ENCODE measurements at places on chromosomes 16 and 17.

- DNase-seq = peak; percentile 15
These were observed 541 bp downstream of the GPT2 start for GRCh38 chr16:46884513-46885293.

GRCh38 chr17:6666077-6666521 is 14.5 kb downstream of the C17orf100 start:
- DNase-seq = peak; percentile 33

DNA sequence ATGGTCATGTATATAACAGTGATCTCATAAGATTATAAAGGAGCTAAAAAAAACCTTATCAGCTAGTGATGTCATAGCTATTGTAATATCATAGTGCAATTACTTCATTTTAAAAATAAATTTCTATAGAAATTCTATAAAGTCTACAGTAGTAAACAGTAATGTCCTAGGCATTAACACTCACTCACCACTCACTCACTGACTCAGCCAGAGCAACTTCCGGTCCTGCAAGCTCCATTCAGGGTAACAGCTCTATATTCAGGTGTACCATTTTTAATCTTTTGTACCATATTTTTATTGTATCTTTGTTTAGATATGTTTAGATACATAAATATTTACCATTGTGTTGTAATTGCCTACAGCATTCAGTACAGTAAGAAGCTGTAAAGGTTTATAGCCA is 524.4 kb upstream of the CDH5 start:
- DNase-seq = no peak

- DNase-seq = no peak
These were observed 254.1 kb upstream of the N4BP1 start for GRCh38 chr16:48864055-48864454.

GRCh38 chr17:33493566-33493965 is 200.5 kb upstream of the ASIC2 start:
- no peak for DNase-seq

- DNase-seq = no peak
These were observed 109.9 kb downstream of the METRNL start for GRCh38 chr17:83189044-83190003.

DNA sequence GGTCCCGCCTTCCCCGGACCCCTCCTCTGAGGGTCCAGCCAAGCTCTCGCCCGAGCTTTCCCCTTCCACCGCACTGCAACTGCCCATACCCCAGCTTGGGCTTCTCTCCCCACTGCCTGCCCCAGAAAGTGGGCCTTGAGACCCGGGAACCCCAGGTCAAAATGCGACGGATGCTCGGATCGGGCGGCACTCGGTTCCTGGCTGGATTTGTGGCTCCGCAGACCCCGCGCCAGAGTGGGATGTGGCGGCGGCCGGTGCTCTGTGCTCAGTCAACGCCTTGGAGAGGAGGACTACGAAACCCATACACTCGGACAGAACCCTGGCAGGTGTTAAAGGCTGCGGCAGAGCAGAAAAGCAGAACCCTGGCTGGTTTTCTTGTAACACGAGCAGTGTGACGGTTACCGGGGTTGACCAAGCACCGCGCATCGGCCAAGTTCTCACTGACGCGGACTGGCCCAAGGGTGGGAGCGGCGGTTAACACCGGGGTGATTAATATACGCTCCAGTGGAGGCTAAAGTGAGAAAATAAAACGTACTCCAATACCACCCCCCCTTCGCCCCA is 885 bp upstream of the SLFN13 start:
- peak; percentile 38 for DNase-seq

DNA sequence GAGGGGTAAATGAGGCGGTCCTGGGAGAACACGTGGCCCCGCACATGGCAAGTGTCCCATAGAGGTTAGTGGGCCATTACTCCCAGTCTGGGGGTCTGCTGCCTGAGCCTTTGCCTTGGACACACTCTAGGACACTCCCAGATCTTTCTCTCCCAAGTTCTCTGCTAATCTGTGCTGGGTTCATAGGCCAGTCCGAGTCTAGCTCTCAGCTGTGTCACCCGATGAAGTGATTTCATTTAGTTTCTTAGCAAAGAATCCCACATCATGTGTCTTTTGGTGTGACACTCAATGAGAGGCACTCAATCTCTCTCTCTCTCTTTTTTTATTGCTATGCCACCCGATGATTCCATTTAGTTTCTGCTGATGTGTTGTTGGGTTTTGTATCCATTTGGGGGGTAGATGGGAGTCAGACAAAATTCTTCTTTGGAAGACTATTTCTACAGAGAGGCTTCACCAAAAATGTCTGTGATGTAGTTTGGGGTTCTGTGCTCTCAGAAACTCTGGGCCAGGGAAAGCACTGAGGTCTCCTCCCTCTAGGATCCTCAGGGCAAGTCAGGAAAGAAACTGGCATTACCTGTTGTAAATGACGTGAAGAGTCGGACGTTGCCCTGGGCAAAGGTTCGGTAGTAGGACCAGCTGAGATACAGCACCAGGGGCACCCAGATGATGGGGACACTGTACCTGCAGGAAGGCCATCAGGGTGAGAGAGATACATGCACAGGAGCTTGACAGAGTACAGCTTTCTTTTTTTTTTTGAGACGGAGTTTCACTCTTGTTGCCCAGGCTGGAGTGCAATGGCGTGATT is 25.2 kb upstream of the MLKL start:
- no peak for DNase-seq

GRCh38 chr17:50818921-50819657 is 16.3 kb upstream of the WFIKKN2 start:
- DNase-seq = no peak

Measured in memory B cell (primary cell).